Right renal cortex interstitium (tissue), 3 donors: ENCODE measurements at places on chromosomes 12 and 14. TPM values are rescaled to one million over a fixed set of nuclear protein-coding genes. Genes with fewer than 3 reads are reported as not detected.

GRCh38 chr12:123421314-123421713 is 15.2 kb downstream of the RILPL2 start:
- DNase-seq, result no peak

DNA sequence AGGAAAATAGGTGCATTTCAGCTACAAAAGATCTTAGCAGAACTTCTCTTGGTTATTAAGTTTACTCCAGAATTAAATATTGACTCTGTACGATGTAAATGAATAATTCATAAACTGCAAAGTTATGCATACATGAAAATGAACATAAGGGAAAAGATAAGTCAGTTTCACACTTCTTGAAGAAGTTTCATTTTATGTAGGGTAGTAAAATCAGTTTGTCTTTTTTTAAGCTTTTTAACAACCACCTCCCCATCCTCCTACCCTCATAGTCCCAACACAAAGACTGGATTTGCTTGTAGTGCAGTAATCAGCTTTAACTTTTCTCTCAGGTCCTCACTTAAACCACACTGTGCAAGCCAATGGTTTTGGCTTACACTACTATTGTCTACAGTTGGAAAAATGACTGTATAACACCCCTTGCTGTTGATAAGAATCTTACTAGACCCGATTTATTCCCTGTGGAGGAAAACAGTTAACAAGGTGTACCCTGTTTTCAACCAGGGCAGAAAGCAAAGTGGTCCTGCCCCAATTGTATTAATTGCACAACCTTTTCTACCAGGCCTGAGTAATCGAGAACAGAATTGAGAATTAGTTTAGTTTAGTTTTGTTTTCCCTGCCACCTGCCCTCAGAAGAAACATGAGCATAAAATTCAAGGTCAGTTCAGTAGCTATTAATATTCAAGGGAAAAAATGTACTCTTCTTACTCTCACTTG is 44.1 kb downstream of the NIN start:
- DNase-seq, result no peak

- DNase-seq, result no peak
Observed at GRCh38 chr12:110796952-110797351, 49.8 kb upstream of the CCDC63 start.

EFS gene
- polyA plus RNA-seq, result 29.7 TPM

GRCh38 chr12:80714055-80714454 is 2.7 kb upstream of the MYF5 start:
- no peak for DNase-seq

GRCh38 chr14:99143793-99144192 is 128.2 kb downstream of the BCL11B start:
- DNase-seq, result no peak

FAM90A1 gene
- polyA plus RNA-seq, result 2.0 TPM

MYO1H gene
- polyA plus RNA-seq, result 1.2 TPM

TAS2R7 gene
- not detected for polyA plus RNA-seq

- no peak for DNase-seq
Observed at GRCh38 chr12:13472690-13473089, 276.2 kb downstream of the EMP1 start.
